ENCODE measurements at places on chromosomes 4 and X.

- no peak for DNase-seq
Observed at GRCh38 chr4:52195869-52196268, 144.8 kb downstream of the SPATA18 start.

GRCh38 chrX:71927040-71927439 is 16.4 kb downstream of the NHSL2 start:
- DNase-seq, result no peak

DNA sequence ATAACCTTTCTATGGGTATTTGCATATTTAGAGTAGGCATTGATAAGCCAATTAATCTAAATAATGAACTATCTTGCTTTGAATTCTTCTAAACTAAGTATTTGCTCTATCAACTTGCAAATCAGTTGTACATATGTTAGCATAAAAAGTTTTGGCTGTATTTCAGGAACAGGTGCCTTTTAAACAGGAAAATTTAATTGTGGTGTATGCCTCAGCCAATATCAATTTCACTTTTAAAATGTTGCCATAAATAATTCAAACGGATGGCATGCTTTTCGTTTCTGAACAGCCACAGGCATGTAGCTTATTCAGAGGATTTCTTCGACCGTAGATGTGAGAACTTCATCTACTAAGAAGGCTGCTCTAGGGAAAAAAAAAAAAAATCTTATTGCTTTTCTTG is 99.9 kb downstream of the DCLK2 start:
- DNase-seq, result no peak

GRCh38 chr4:94491322-94491721 is 39.6 kb downstream of the PDLIM5 start:
- no peak for DNase-seq

DNA sequence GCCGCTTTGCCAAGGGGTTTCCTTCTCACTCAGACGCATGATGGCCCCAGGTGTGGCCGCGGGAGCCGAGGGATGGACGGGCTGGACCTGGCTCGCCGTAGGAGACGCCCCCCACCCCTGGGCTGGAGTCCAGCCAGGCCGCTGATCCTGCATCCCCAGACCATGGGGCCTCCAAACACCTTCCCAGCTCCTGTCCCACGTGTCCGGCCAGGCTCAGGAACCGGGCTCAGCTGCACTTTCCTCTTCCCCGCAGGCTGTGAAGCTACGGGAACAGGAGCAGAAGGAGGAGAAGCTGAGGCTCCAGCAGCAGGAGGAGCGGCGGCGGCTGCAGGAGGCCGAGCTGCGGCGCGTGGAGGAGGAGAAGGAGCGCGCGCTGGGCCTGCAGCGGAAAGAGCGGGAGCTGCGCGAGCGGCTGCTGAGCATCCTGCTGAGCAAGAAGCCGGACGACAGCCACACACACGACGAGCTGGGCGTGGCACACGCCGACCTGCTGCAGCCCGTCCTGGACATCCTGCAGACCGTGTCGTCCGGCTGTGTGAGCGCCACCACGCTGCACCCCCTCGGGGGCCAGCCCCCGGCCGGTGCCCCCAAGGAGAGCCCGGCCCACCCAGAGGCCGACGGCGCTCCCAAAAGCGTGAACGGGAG is 9.1 kb downstream of the AKAP17A start:
- no peak for DNase-seq

DNA sequence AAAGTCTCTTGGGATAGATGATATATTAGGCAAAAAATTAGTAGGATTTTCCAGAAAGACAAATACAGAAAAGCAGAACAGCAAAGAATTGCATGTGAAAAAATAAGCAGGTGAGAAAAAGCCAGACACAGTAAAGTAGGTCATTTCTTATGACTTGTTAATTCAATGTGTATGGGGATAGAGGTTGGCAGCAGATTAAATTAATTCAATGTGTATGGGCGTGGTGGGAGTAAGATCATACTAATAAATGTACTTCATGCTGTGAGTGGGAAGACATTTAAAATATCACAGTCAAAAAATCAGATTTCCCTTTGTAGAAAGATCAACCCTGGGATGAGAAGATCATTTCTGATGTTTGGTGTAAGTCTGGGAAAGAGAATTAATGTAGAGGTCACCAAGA is 1146.4 kb upstream of the INTU start:
- DNase-seq, result no peak

GRCh38 chr4:19707876-19708275 is 543.8 kb upstream of the SLIT2 start:
- DNase-seq, result no peak

GRCh38 chr4:76007089-76007862 is at the start of gene CXCL9:
CXCL9 (minus strand) TSS chr4:76007509; CDS start chr4:76007449, 60 bp downstream.
- DNase-seq, result no peak

DNA sequence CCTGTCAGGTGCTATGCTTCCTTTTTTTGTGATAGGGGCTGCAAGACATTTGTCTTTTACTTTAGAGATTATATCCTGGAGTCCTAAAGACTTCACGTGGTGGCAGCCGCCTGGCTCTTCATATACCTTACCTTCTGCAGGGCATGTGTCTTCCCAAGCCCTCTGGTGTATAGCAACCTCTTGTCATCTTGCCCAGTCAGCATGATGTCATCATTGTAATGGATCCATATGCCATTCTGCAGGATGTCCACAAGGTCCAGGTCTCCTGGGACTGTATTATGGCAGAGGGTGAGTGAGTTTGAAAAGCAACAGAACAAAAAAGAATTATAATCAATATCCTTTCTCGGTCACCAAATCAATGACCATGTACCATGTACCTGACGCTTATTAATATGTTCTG is 82.2 kb upstream of the SCOC start:
- DNase-seq, result no peak

GRCh38 chr4:110840221-110840654 is 217.4 kb upstream of the PITX2 start:
- DNase-seq, result no peak

GRCh38 chrX:30680618-30681017 is 27.4 kb downstream of the GK start:
- DNase-seq, result no peak

- no peak for DNase-seq
Observed at GRCh38 chr4:56261027-56261426, 126.3 kb downstream of the AASDH start.

DNA sequence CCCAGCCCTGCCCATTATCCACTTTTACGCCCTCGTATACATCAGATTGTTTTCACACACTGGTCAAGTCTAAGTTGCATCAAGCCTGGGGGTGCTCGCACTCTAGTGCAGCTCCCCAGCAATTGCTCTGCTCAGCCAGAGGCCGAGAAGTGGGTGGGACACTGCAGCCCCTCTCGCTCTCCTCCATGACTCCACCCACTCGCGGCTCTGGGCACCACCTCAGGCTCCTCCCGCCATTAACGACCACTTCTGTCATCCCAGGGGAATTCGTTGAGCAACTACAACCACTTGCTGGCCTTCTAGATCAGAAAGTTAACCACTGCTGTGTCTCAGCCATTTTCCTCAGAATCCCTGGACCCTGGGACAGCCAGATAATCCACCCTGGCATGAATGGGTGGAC is 53.6 kb downstream of the ETNPPL start:
- DNase-seq, result no peak

GRCh38 chr4:19239565-19239964 is 1012.1 kb upstream of the SLIT2 start:
- DNase-seq, result no peak

DNA sequence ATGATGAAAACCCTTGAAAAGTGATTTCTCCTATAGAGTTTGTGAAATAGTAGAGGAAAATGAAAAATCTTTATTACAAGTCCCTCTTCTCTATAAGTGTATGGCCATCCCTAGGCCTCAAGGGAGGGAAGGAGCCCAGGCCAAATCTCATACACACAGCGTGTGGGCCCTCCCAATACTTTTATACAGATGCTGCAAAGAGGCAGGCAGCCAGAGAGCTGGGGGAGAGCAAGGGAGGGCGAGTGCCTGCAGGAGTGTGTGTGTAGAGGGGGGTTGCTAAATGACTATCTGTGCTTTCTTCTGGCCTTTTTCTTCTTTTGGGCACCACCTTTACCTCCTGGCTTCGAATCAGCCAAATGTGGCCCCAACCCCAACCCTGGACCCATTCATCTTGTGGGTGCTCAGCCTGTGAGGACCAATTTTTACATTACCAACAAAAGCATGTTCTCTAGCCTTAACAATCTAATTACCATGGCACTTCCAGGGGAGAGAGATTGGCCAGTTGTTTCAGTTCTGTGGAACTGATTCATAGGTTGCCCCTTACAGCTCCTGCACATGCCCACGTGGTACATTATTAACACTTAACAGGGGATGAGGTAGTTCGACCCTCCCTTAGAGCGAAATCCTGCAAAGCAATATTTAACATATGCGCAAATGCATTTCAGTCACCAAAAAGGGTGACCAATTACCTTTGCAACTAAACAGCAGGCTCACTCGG is 2.0 kb downstream of the GPC3 start:
- no peak for DNase-seq

DNA sequence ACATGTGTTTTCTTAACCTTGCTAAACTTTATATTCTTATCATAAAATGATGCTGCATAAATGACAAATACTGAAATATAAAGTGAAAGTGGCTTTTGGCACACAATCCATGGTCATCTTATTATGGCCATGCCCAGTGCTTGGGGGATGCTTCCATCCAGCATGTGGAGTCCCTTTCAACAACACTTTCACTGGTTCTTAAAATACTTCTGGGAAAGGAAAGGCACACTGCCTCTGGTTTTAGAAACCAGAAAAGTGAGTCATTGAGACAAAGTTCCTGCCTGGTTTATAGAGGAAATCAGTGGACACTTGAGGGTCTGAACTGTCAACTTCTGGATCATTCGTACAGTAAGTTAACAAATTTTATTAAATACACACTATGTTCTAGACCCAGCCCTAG is 248.0 kb upstream of the ADAMTS3 start:
- no peak for DNase-seq

GRCh38 chr4:109764376-109764775 is 34.5 kb upstream of the PLA2G12A start:
- no peak for DNase-seq

DNA sequence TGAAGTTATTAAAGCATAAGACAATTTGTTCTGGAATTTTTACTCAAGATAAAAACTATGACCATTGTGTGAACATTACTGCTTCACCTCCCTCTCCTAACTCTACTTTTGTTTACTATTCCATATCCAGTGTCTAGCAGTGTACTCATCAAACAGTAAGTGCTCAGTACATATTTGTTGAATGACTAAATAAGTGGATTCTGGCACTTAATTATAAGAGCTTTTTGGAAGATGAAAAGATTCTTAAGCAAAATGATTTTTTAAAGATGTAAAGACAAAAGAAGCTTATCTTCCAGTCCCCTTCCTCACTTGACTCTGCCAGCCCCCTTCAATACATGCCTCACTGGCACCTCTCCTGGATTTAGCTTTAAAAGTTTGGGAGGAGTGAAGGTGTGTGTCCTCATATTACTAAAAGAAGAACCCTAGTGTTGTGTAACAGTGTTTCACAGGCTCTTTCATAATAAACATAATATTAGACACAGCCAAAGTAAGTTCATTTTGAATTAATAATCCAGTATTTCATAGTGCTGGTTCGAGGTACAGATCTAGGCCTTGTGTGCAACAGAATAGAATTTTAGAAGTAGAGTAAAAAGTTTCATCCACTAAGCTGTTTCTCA is 53.0 kb downstream of the GAB1 start:
- DNase-seq, result no peak

GRCh38 chrX:136185401-136186022 is 38.2 kb downstream of the FHL1 start:
- no peak for DNase-seq

DNA sequence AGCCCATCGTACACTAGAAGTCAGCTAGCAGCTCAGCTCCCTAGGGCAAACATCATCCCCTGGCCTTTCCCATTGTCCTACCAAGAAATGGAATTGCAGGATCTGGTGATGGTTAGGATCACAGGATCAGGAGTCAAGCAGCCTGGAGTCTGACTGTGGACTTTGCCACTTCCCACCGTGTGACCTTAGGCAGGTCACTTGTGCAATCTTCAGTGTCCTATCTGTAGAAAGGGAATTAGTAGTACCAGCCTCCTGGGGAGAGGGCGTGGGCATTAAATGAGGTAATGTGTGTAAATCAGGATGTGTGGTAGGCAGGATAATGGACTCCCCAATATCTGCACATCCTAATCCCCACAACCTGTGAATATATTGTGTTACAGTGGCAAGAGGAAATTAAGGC is 38.6 kb upstream of the APLN start:
- DNase-seq, result no peak

- no peak for DNase-seq
Observed at GRCh38 chr4:87717276-87718031, 67.4 kb downstream of the DMP1 start.

DNA sequence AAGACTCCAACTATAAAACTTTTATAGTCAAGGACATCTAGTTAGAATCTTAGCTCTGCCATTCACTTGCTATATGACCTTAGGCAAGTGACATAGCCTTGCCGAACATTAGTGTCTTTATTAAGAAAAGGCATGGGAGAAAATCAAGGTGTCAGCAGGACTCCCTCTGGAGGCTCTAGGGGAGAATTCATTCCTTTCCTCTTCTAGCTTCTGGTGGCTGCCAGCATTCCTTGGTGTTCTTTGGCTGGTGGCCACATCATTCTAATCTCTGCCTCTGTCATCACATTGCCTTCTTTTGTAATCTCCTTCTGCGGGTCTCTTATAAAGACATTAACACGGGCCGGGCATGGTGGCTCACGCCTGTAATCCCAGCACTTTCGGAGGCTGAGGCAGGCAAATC is 99.8 kb downstream of the PPP1R2C start:
- DNase-seq, result no peak

DNA sequence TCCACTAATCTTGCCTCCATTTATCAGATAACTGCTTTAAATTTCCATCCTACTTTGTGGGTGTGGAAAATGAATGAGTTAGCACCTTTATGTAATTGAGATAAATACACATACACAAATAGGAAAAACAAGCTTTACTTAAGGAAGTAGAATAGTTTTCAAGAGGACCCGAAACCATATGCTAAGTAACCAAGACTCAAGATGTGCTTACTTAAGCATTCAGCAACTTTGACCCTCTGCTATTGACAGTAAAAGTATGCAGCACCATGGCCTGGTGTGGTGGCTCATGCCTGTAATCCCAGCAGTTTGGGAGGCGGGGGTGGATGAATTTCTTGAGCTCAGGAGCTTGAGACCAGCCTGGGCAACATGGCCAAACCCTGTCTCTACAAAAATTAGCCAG is 29.9 kb downstream of the RNF175 start:
- DNase-seq, result no peak

GRCh38 chrX:10042055-10042454 is 74.9 kb downstream of the CLDN34 start:
- no peak for DNase-seq

DNA sequence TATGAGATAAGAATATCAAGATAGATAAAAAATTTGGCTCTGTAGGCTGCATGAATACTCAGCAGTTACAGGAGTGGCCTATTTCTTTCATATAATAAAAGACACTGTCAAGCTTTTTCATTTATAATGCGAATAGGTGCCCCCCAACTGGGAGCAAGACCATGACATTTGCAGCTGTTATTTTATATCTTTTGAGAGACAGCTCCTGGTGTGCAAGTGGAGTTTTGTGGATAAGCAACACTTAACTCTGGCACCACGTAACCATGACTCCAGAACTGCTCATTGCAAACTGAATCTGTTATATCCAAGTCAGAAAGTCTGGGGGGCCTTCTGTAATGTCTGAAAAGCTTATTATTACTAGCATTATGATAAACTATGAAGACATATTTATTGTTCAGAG is 1372.4 kb downstream of the C4orf33 start:
- no peak for DNase-seq

- no peak for DNase-seq
Observed at GRCh38 chr4:139208404-139208945, 31.5 kb upstream of the ELF2 start.
